ENCODE measurements at places on chromosomes 7 and 10. TPM values are rescaled to one million over a fixed set of nuclear protein-coding genes. Genes with fewer than 3 reads are reported as not detected.

DNA sequence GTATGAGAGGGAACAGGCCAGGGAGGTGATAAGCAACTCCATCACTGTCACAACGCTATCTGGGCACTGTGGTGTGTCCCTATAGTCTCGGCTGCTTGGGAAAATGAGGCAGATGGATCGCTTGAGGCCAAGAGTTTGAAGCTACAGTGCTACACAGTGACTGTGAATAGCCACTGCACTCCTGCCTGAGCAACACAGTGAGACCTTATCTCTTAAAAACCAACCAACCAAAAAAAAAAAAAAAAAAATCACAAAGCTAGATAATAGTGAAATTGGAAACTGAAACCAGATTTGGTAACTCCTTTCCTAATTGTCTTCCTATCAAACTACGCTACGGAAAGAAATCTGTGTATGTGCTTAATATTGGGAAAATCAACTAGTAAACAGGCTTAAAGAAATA, 14.1 kb downstream of the MICU1 start:
- DNase-seq, result no peak

DNA sequence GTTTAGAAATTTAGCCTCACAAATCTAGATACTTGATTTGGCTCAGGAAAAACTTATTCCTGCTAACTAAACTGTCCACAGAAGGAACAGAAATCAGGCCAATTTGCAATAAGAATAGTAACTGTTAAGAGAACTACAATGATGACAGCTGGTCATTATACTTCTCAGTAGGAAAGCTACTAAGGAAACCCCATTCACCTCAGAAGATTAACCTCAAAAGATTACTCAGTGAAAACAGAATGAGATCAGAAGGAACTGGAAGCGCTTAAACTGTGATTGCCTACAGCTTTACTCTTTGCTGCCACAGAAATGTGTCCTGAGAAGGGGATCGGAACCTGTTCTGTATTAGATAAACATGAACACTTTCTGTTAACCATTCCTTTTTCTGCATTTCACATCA, 24.3 kb upstream of the DNAJB12 start:
- no peak for DNase-seq

GRCh38 chr7:77796960-77797359, 1.3 kb downstream of the TMEM60 start:
- DNase-seq, result no peak

Gene HOXA7
- 1.5 TPM for total RNA-seq

Gene SP8
- total RNA-seq, result 1.1 TPM

DNA sequence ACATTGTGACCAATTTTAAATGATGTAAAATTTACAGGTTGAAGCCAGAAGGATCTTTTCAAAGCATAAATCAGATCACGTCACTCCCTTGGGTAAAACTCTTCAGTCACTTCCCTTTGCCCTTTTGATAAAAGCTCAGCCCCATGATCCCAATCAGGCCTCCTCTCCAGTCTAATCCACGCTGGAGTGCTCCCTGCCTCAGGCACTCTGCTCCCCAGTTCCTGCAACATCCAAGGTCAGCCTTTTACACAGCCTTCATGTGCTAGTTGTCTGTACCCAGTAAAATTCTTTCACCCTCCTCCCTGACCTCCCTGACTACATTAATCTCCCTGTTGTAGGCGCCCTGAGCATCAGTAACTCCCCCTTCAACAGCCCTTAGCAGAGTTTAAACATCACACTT, 14.1 kb downstream of the ELMO1 start:
- DNase-seq, result no peak

Gene SYT15
- 2.8 TPM for total RNA-seq

DNA sequence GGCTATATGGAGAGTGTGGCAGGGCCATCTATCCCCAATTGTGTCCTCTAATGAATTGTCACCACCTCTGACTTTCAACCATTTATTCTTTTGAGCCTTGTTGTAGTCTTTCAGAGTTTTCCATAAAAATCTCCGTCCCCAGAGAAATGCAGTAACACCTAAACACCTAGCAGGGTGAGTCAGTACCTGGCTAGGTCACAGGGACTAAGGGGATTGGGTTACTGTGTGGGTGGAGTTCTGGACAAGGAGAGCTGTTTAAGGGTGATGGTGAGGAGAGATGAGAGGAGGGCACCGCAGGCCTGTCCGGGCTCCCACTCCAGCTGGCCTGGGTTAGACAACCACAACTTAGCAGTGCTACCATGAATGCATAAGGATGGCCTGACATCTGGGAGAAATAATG, 186.2 kb upstream of the LYZL1 start:
- no peak for DNase-seq

GRCh38 chr10:101444058-101444898, 90.3 kb downstream of the BTRC start:
- DNase-seq, result no peak

Gene RARRES2
- 20.2 TPM for total RNA-seq

DNA sequence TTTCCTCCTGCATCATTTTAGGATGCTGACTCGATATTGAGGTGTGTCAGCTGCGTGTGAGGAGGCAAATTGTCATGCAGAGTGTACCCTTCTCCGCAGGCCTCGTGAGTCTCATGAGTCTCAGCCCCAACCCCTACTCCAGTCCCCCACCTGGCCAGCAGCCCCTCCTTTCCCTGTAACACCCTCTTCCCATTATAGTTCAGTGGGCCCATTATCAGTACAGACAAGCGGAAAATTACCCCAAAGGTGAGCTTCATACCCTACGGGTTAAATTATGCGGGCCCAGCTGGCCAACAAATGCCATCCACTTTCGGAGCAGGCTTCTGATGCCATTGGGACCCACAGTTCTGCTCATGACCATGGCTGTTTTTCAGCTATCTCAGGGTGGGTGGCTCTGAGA, 25.2 kb downstream of the SFTPD start:
- DNase-seq, result no peak

- DNase-seq, result no peak
These were observed 1.5 kb downstream of the HDAC9 start for GRCh38 chr7:18497082-18497481.

GRCh38 chr7:132319481-132319880, 256.8 kb downstream of the PLXNA4 start:
- DNase-seq, result no peak

- no peak for DNase-seq
These were observed 1016.7 kb downstream of the REEP3 start for GRCh38 chr10:64537928-64538327.

- no peak for DNase-seq
These were observed 115.8 kb downstream of the TMEM130 start for GRCh38 chr7:98753989-98754479.

Gene HACD1
- 15.9 TPM for total RNA-seq

DNA sequence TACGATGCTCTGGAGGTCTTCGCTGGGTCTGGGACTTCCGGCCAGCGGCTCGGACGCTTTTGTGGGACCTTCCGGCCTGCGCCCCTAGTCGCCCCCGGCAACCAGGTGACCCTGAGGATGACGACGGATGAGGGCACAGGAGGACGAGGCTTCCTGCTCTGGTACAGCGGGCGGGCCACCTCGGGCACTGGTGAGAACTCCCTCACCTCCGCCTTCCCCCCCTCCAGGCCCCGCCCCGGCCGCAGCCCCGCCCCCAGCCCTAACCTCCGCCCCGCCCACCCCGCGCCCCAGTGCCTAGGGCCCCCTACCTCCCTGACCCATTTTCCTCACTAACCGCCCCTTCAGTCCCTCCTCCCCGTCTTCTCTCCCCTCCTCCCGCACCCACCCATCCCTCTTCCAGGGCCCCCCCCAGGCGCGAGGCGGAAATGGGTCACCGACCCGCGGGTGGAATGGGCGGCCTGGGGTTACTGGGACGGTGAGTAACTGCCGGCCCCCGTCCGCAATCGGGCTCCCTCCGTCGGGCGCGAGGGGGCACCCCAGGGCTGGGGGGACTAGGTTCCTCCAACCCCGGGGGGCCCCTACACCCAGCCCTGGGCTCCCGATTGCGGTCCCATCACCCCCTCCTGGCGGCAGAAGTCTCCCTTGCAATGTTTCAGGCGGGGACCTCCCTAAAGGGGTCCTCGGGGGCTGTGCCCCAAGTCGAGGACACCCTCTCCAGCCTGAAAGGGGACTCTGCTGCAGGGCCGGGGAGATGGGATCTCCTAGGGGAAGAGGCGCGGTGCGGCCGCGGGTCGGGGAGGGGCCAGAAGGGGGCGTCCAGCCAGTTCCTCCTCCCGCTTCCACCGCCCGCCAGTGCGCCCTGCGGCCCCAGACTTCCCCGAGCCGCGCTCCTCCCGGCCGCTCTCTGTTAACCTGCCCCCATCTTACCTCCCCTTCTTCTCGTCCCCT, 2.1 kb downstream of the PCOLCE start:
- peak; percentile 49 for DNase-seq

DNA sequence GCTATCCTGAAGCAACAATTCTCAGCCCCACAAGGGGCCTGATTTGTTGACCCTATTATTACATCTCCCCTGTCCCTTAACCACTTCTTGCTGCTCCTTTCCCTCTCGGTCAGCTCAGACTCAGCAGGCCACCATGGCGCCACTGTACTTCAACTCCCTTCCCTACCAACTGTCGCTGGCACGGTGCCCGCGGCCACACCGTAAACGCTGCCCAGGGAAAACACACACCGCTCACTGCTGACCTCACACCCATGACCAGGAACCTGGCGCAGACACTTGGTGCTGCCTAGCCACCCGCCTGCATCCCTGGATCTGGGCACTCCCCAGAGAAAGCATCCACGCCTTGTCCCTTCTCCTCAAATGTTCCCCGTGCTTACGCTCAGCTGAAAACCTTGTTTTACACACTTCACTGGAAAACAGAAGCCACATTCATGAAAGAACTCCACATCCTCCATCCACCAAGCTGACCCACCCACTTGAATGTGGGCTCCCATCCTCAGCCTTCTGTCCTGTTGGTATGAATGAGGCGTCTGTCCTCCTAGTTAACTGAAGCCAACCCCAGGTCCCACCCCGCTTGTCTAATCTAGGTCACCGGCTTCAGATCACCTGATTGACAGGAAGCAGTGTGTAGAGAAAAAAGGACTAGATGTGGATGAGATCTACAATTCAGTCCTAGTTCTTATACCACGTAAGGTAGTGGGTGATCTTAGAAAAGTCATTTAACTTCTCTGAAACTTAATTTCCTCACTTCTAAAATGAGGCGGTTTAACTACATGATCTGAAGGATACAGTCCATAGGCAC, 28.5 kb upstream of the CRYGN start:
- DNase-seq, result no peak

GRCh38 chr10:60797200-60797599, 18.9 kb downstream of the CDK1 start:
- no peak for DNase-seq

- no peak for DNase-seq
These were observed 79.1 kb downstream of the PRTFDC1 start for GRCh38 chr10:24873281-24873683.

DNA sequence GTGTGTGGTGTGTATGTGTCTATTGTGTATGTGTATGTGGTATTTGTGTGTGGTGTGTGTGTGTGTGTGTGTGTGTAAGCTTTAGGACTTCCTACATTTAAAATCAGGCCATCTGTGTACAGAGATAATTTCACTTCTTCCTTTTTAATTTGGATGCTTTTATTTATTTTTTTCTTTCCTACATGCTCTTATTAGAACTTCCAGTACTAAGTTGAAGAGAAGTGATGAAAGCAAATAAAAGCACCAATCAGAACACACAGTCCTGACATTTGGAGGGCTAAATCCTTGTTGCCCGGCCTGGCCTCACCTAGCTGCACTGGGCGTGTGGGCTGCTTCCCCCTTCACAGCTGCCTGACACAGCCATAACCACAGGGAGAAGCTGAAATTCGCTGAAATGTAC, 3.8 kb upstream of the MRC1 start:
- DNase-seq, result no peak

Gene OGDHL
- 11.7 TPM for total RNA-seq

DNA sequence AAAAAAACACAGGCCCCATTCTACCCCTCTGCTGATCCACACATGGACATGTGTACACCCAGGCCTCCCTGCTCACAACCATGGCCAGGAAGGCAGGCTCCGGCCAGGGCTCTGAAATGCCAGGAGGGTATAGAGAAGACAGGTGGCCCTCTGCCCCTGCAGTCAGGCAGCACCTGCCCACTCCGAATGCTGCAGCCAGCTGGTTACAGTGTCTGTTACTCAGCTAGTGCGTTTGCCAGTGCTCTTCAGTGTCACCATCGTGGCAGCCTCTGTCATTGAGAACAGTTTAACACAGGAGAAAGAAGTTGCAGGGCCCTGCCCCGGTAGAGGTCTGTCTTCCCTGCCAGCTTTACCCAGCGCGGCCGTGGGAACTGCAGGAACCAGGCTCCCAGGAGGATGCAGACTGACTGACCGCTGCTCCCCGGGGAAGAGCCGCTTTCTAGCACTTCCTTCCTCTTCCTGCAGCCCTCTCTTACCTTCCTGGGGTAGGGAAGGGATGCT, 128.8 kb upstream of the FAM20C start:
- no peak for DNase-seq

Gene SLC18A3
- 0.20 TPM for total RNA-seq

Gene CUBN
- total RNA-seq, result 0.98 TPM

Gene OR2A7
- total RNA-seq, result 9.3 TPM
